ENCODE measurements at places on chromosomes 2 and 18.

DNA sequence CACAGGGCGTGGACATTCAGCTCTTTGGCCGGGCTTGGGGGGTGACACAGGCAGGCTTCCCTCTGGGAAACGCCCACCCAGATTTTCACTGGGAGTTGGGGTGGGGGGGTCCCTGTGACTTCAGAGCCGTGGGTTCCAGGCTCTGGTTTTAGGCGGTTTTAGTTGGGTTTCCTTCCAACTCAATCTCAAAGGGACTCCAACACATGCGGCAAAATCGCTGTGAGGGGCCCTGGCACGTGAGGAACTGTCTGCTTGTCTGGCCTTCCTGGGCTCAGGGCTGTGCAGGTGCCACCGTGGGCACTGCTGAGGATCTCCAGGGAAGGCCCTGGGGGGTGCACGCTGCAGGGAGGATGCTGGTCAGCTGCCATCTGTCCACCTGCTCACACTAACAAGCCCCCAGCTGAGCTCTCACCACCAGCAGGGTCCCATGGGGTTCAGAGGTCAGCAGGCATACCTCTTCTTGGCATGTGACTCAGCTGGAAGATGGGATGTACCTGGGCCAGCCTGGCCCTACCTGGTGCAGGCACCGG lies 11.7 kb downstream of the HS6ST1 start:
- no peak for DNase-seq

DNA sequence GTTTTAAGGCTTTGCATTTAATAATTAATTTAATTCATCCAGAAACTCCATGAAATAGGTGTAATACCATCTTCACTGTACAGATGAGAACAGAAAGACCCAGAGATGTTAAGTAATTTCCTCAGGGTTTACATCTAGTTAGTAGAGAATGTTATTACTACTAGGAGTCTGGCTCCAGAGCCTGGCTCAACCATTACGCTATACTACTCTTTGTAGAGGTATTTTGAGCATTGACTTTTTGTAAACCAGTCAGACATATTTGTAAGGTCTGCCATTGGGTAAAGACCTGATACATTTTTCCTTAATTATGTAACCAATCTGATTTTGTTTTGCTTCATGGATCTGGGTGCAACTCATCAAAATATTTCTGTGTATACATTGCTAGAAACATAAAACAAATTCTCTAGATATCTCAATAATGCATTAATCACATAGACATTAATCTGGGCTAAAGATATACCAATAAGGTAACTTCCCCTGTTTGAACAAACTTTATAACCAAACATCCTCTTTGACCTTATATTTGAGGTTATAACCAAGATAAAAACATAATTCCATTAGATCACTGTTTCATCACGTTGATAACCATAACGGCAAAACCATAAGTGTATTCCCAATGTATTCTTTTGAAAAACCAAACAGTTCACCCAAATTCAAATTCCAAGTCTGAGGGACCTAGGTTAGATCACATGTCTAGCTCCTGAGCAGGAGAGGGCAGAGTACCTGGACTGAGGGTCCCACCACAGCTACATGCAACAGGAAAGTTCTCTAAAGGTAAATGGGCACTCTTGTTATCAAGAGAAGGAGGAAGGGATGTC lies 135.0 kb downstream of the IKZF2 start:
- DNase-seq = no peak

GRCh38 chr2:40606862-40607261 lies 155.0 kb upstream of the SLC8A1 start:
- DNase-seq = no peak

DNA sequence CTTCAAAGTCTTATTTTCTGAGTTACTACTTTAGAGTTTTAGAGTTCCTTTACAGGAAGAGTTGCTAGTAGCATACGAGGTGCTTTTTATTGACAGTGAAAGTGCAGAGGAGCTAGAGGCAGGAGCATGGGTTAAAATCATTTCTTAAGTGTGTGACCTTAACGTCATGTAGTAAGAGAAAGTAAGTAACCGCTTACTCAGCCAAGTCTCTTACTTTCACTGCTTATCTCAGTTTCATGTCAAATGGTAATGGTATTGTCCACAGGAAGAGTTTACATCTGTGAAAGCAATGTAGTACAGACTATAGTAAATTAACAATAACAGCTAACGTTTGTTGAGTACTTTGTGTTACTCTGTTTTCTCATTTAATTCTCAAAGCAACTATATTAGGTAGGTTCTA lies 12.6 kb downstream of the NDUFAF7 start:
- no peak for DNase-seq

- DNase-seq = no peak
Observed at GRCh38 chr2:229873123-229873581, 48.7 kb downstream of the TRIP12 start.

DNA sequence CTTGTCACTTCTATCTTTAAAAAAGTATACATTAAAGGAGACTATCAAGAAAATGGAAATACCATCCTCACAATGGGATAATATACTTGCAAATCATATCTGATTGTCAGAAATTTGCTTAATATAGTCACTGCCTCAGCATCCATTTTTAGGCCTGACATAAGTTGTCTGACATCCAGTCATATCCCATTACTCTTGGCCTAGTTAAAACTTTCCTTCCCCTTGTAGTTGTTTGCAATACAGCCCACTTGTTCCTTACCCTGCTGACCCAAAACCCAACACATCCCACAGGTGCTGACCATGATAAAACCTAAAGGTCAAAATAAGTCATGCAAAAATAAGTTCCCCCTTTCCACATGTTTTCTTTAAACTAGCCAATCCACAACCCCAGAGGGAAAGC lies 3.6 kb upstream of the ARHGEF33 start:
- no peak for DNase-seq

DNA sequence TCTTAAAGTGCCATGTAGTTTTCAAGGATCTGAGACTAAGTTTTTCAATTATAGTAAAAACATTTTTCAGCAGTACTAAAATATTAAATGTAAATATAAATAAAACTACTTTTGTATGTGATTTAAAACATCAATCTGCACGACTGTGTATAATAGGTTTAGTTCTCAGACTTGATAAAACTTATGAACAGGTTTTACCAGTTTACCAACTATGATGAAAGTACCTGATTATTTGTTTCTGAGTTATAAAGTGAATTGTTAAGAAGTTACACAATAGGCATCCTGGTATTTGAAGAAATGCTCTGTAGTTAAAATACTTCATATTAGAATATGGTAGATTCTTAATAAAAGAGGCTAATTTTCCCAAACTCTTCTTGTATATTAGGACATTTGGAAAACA lies 14.8 kb downstream of the RELCH start:
- DNase-seq = no peak

- no peak for DNase-seq
Observed at GRCh38 chr2:5538313-5538712, 153.9 kb upstream of the SOX11 start.

DNA sequence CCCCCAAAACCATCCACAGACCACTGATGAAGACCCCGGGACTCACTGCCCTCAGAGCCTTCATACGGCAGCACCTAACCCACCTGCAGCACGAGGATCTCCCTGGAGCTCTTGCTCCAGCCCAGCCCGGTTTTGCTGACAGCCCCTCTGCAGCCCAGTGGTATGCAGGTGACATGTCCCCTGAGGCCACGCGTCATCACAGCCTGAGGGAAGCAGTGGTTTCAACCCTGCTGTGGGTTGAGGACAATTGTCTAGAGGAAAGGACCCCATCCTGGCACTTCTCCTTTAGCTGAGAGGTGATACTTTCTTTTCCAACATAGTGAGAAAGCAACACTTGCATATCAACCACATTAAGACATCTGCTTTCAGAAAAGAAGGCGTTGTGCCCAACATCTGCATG lies 134.0 kb downstream of the SEPTIN10 start:
- DNase-seq = no peak

- DNase-seq = no peak
Observed at GRCh38 chr2:215411941-215412743, 23.7 kb downstream of the FN1 start.

DNA sequence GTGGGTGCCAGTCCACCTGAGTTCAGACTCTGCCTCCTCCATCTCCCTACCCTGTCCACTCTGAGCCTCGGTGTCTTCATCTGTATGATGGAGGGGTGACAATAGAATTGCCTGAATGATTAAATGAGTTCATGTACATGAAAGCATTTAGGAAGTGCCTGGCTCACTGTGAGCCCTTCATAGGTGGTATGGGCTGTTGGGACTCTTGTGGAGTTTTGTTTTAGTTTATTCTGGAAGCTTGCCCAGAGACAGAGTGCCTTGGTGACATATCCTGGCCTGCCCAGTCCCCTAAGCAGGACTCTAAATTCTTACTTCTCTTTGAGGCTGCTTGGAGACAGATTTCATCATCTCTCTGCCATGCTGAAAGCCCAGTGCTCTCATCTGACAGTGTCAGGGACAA lies 24.5 kb upstream of the GIGYF2 start:
- no peak for DNase-seq

DNA sequence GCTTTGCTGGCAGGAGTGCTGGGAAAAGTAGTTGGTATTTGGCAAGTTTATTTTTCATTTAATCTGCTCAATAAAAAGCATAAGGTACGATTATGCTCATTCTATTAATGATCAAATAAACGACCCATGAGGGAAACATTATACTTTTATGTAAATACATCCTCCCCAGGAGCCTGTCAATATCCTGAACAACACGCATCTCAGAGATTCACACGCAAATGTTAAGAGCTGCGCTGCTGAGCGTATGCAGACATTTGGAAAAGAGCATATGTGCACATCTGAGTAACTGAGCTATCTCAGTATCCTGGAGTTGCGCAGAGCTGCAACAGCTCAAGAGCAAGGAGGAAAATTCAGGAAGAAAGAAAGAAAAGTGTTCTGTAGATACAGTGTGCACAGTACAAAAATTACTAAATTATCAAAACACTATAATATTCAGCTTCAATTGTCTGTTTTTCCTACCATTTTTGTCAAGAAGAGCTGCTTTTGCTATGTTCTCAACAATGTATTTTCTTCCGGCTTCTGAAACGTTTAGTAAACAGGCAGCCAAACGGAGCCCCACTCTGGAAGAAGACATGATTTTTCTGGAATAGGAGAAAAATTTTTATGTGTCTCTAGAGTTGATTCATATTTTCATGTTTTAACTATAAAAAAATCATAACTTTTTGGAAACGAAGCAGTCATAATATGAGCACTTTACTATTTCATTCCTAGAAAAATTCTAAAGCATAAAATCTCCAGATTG lies 2.4 kb downstream of the FTCDNL1 start:
- DNase-seq = no peak

DNA sequence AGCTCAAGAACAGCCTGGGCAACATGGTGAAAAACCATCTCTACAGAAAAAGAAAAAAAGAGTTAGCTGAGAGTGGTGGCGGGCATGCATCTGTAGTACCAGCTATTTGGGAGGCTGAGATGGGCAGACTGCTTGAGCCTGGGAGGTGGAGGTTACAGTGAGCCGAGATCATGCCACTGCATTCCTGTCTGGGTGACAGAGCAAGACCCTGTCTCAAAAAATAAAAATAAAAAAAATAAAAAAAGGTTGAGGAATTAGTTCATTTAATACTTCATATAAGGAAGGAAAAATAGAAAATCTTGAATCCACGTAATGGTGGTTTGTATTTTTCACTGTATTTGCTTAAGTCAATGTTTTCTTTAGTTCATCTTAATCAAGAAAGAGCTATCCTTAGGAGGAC lies 241.7 kb downstream of the TGIF1 start:
- no peak for DNase-seq

DNA sequence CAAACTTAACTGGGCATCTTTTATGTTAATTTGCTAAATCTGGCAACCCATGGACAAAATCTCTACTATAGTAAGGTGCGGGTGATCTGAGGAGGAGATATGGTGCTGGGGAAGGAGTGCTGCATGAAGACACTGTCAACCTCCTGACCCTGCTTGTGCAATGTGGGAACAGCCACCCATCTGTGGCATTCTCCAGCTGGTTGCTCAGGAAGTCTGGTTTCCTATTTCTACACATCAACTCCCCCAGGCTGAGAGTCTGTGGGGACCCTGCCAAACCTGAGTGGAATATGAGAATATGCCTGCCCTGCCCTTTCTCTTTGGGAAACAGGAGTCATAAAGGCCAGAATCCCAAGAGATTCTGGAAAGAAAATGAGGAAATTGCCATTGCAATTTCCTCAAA lies 60.1 kb upstream of the PAX3 start:
- DNase-seq = no peak

- no peak for DNase-seq
Observed at GRCh38 chr2:237359518-237359840, 54.5 kb downstream of the COL6A3 start.

DNA sequence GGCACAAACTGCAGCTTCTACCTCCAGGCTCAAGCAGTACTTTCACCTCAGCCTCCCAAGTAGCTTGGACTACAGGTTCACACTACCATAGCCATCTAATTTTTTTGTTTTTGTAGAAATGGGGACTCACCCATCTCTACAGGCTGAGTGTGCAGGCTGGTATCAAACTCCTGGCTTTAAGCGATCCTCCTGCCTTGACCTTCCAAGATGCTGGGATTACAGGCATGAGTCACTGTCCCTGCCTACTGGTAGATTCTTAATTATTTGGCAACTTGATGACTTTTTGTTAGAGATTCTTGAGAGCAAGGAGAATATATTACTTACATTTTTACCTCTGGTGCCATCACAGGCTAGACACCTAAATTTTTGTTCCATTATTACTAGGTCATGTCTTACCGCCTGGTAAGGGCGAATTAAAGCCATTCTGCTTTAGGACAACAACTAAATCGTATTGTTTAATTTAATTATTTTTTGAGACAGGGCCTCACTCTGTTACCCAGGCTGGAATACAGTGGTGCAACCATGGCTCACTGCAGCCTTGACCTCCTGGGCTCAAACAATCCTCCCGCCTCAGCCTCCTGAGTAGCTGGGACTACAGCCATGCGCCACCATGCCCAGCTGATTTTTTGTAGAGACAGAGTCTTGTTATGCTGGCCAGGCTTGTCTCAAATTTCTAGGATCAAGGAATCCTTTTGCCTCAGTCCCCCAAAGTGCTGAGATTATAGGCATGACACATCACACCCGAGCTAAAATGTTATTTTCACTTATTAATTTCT lies 15.7 kb downstream of the DYNC1I2 start:
- no peak for DNase-seq

GRCh38 chr2:105166688-105167087 lies 74.9 kb upstream of the GPR45 start:
- no peak for DNase-seq

Data from stimulated activated CD8-positive, alpha-beta memory T cell treated with anti-CD3 and anti-CD28 coated beads, Interleukin-7, amount 100 ng/mL, for 1 hour (primary cell).